ENCODE measurements at places on chromosomes 2 and 18.

DNA sequence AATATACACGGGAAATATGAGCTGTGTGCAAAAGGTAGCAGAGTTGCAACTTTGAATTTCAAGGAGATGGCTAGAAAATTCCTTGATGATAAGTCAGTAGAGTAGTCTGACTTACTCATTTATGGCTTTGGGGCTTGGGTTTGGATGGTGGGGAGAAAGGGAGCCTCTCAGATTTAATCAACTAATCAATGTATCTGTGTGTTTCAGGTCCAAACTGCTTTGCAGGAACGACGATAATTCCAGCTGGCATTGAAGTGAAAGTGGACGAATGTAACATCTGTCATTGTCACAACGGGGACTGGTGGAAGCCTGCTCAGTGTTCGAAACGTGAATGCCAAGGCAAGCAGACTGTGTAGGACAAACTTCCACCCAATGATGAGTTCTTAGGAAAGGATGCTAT, 164.6 kb downstream of the VWC2L start:
- DNase-seq: no peak

- DNase-seq: no peak
Observed at GRCh38 chr18:36374262-36374661, 76.7 kb downstream of the FHOD3 start.

- no peak for DNase-seq
Observed at GRCh38 chr2:65687614-65688013, 255.2 kb upstream of the SPRED2 start.

- no peak for DNase-seq
Observed at GRCh38 chr2:55408098-55408882, 11.4 kb downstream of the CCDC88A start.

GRCh38 chr2:107719836-107720235, 106.9 kb upstream of the RGPD4 start:
- DNase-seq: no peak

DNA sequence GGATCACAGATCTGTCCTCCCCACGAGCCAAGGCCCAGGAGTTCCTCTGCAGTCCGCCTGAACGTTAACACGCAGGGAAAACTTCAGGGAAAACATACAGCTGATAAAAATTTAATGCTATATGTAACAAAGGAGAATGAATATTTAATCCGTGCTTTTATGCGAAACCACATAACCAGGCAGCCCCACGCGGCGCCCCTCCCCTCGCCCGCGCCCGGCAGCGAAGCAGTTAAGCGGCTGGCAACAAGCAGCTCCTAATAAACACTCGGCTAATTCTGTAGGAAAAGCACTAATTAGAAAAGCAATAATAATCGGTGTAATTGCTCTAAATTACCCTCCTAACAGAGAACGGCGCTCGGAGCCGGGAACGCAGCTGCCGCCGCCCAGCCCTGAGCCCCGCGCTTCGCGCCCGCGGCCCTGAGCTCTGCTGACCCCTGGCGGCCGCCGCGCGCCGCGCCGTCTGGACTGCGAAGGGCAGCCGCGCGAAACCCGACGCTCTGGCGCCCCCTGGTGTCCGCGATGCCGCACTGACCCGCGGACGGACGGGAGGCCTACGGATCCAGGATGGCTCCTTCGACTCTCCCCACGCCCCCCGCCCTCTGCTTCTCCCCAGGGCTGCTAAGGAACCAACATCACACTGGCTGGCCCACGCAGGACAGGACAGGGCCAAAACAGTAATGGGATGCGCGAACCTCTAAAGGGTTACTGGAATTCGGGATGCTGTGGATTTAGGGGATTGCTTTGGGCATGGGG, 181.4 kb downstream of the SMAD2 start:
- DNase-seq: peak; percentile 74

GRCh38 chr2:126038861-126039260, 617.1 kb upstream of the GYPC start:
- no peak for DNase-seq

DNA sequence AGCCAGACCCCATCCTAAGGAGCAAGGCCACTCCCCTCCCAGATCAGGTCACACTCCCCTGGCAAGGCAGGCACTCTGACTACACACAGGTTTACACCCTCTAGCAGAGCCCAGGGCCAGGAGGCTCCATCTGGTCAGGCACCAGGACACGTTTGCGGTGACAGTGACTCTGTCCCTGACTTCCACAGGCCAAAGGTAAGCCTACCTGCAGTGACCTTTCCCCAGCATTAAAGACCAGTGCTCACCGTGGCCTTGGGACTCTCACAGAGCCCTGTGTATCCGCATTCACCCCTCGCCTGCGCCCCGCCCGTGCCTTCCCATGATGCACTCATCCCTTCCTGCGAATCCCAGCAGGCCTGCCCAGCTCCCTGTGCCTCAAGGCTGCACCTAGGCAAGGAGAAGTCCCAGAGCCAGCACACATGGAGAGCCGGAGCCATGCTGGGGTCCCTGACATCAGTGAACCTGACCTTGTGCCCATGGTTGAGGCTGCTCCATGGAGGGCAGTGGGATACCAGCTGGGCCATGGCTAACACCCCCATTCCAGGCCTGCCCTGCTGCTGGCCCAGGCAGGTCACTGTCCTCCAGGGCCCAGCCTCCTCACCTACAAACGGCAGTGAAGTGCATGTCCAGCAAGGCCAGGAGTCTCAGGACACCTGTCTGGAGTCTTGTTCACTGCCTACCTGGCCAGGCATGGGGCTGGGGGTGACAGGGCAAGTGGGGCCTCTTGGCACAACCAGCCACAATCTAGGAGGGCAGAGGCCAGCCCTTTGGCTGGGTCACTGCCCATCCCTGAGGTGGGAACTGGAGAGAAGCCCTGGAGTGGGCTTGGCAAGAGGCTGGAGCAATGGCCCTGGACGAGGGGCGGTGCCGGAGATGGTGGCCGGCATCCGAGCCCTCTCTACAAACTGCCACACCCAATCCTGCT, 3.0 kb downstream of the NEURL3 start:
- no peak for DNase-seq

- no peak for DNase-seq
Observed at GRCh38 chr2:182887093-182887492, 20.7 kb upstream of the FRZB start.

- DNase-seq: no peak
Observed at GRCh38 chr2:231926761-231927565, 767 bp upstream of the NPPC start.

GRCh38 chr2:184611361-184612085, 13.2 kb downstream of the ZNF804A start:
- no peak for DNase-seq

DNA sequence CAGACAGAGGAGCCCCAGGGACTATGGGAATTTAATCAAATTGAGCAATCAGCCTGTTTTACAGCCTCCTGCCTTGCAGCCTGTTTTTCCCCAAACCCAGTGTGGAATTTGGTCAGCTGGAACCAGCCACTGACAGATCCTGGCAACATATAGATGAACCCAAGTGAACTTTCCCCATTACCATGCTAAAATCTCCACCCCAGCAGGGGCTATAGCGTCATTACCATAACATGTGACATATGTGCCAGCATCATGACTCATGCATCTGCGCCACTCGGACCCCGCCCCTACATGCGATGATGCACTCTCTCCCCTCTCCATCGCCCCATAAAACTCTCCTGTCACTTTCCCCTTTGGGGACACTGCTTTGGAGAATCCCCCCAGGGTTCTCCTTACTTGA, 17.3 kb upstream of the FEZ2 start:
- no peak for DNase-seq

GRCh38 chr2:100853909-100854810, 34.2 kb downstream of the NPAS2 start:
- no peak for DNase-seq

- no peak for DNase-seq
Observed at GRCh38 chr2:204452464-204453023, 92.7 kb upstream of the PARD3B start.

DNA sequence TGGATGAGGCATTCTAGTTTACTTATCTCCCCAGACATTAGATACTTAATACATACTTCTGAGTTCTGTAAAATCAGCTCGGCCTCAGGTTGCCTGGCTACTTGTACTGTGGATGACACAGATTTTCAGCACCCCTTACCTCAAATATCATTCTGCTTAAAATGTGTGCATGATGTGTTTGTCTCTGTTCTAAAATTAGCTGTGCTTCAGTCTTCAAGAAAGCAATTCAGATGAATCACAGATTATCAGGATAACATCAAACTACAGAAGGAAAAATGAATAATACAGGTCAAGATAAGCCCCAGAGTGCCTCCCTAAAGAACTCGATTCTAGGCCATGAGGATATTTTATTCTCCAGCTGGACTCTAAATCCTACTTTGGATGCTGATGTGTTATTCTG, 21.3 kb upstream of the MAPRE2 start:
- DNase-seq: no peak

DNA sequence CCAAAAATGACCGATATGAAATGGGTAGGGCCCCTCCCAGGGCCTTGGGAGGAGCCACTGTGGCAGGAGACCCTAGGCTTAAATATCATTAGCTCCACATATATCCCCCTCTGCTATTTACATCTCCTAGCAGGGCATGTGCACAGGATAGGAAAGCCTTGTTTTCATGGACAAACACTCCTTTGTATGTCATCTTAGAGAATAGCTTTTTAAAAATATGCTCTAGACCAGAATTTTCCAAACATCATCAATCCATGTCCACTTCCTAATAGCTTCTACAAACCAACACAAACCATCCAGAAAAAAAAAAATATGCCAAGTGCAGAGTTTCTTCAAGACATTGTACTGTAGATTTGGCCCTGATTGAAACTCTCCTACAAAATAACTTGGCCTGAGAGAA, 10.8 kb downstream of the DAPL1 start:
- no peak for DNase-seq

- DNase-seq: no peak
Observed at GRCh38 chr2:219722276-219722879, 94.9 kb downstream of the SLC4A3 start.

DNA sequence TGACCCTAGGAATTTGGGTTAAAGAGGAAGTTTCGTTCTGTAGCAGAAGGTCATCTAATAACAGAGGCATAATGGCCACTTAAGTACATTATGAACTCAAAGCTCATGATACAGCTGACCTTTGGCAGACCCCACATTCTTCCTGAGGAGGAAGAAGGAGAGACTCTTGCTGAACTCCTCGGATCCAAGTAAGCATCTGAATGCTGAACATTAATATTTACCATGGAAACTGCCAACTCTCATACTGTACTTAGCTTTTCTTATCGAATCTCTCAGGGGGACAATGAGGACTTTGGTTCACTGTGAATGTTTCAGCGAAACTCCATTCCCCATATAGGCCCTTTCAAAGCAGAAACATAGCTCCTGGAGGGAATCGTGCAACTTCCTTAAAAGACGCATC, 781.4 kb upstream of the GYPC start:
- no peak for DNase-seq

DNA sequence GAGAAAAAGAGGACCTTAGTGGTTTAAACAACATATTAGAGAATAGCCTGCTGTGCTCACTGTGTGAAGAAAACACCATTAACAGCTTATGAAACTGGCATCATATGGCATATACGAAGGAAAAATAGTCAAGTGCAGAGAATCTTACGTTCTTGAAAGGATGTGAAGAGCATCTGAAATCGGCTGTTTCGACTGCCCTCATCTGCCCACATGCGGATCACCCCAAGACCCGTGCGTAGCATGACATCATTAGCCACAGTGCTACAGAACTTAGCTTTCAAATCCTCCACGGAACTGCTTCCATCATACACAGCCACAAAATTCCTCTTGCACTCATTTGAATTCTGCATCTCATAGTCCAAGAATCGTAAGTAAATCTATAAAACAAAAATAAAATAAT, 84.3 kb downstream of the NETO1 start:
- DNase-seq: no peak

DNA sequence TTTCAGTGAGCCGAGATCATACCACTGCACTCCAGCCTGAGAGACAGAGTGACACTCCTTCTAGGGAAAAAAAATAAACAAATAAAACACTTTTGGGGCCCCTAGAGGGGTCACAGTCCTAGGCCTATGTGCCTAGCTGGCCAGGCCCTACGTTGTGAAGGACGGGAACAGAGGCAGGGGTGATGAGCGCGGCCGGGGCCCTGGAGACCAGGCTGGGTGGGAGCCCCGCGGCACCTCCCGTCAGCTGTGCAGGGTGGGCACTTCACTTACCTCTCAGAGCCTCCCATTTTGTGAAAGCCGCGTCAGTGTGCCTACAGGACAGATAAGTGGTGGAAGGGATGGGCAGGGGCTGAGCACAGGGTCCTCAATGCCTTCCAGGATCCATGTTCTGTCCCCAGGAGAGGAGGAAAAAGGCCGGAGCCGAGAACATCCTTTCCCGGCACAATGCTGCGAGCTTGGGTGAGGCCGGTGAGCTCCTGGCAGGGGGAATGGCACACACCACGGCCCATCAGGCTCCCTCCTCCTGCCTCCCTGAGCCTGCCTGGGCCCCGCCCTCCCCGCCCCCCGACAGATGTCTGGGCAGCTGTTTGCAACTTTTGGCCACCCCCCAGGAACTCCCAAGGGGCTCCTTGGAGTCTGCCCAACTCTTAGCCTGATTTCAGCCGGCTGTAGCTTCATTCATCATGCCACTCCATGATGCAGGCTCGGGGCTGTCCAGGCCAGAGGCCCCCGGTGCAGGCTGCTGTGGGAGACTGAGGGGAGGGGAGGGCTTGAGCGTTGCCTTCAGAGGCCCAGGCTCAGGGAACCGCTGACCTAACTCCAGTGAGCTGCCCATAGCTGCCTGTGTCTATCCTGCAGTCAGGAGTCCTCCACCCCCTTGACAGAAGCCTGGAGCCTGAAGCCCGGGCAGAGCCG, 196.5 kb downstream of the TFCP2L1 start:
- DNase-seq: no peak

DNA sequence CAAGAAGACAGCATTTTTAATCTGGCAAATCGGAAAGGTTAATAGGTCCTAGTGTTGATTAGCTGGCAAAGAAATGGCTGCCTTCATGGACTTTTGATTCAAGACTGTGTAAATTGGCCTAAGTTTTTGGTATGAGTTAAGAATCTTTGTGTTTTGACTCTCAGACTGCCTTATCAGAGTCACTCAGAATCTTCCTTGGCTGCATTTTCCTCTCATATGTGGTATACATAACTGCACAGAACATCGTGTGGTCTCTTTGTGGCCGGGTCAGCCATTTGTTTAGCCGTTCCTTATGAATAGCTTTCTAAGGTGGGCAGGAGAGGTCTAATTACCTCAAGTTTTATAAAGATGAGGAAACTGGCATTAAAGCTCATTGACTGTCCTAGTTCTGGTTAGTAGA, 30.1 kb downstream of the CAB39 start:
- DNase-seq: no peak

DNA sequence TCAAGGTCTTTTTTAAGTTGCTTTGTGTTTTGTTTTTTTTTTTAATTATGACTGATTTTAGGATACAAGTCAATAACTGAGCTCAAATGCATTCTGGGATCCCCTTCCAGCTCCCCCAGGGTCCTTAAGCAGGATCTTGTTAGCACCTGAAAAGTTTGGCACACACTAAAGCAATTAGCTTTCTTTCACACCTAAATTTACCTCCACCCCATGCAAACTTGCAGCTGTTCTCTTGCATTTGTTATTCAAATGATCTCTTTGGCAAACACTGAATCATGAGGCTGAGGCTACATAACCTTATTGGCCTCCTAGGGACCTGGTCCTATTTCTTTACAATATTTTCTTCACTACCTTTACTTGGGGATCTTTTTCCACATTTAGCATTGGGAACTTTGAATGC, 2026.1 kb upstream of the CELF4 start:
- no peak for DNase-seq

All from activated CD4-positive, alpha-beta T cell treated with anti-CD3 and anti-CD28 coated beads for 24 hours (primary cell).